Chondrocyte (in vitro differentiated cells): ENCODE measurements at places on chromosomes 6 and 20. TPM values are rescaled to one million over a fixed set of nuclear protein-coding genes. Genes with fewer than 3 reads are reported as not detected.
A peak's percentile ranks its signal among the peaks of the same experiment; 100 is the strongest.

Gene NR2E1
- total RNA-seq, result not detected in 3 replicates

Gene ALDH8A1
- total RNA-seq, result 0.18 to 0.40 TPM (median 0.39 TPM) in 3 replicates

GRCh38 chr6:26594131-26594498, 2.6 kb upstream of the ABT1 start:
- DNase-seq, result no peak
- no peak overlapping the region for H3K27ac ChIP-seq
- H3K4me1 ChIP-seq, result peaks cover 20% of the 10 kb centered on the region
- no peak overlapping the region for H3K4me3 ChIP-seq
- peaks cover 6% of the 10 kb centered on the region for H3K36me3 ChIP-seq
- H3K27me3 ChIP-seq, result peaks cover 39% of the 10 kb centered on the region

DNA sequence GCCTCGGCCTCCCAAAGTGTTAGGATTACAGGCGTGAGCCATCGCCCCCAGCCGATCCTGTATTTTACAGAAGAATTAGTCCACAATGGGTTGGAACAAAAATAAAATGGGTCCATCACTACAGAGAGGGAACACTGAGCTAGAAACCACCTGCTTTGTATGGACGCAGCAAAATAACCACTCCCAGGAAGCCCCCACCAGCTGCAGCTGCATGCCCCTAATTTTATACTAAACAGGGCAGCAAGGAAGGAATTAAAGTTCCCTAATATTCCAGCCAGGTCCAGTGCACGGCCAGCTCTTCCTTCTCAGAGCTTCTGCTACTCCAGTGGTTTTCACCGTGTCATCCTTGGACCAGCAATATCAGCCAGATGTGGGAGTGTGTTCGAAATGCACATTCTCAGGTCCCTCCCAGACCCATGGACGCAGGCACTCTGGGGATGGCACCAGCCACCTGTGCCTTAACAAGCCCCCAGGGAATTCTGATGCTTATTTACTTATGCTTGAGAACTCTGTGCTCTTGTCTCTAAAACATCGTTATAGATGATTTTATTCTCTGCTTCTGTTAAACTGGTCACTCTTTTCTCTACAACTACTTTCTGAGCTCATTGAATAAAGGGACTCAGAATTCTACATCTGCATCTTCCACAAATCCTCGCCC, 189.5 kb upstream of the SLC24A3 start:
- H3K36me3 ChIP-seq, result no peaks in the 10 kb centered on the region
- no peak overlapping the region for H3K4me3 ChIP-seq
- H3K4me1 ChIP-seq, result peaks cover 8% of the 10 kb centered on the region
- no peaks in the 10 kb centered on the region for H3K27me3 ChIP-seq
- DNase-seq, result no peak
- H3K27ac ChIP-seq, result no peak overlapping the region

DNA sequence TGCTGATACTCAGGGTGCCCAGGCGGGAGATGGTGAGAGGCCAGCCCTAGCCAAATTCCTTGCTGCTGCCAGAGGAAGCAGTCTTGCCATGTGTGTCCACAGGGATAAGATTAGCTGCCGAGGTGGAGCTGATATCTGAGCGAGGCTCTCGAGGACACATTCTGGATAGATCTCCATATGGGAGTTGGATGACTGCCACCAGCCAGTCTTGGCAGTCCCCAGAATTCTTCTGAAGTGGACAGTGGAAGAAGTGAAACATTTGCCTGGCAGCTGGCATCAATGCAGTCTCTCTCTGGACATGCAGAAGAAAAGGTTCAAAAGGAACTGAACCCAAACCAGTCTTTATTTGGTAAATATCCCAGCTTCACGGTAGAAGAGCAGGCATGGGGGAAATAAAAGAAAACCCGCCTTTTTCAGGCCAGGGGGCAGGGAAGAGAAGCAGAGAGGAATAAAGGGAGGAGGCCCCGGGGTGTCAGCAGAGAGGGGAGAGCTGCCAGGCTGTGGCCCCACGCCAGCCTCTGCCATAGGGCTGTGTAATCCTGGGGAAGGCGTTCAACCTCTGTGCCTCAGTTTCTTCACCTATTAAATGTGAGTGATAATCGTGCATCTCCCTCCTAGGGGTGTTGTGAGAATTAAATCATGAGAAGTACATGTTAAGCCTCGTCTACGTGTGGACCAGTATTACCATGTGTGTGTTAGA, 3.7 kb upstream of the FUCA2 start:
- H3K4me3 ChIP-seq, result no peak overlapping the region
- H3K36me3 ChIP-seq, result no peaks in the 10 kb centered on the region
- H3K4me1 ChIP-seq, result peaks cover 22% of the 10 kb centered on the region
- peaks cover 9% of the 10 kb centered on the region for H3K27me3 ChIP-seq

GRCh38 chr6:81727876-81728517, 24.5 kb downstream of the TENT5A start:
- no peak overlapping the region for H3K4me3 ChIP-seq
- H3K27ac ChIP-seq, result no peak overlapping the region
- peaks cover 2% of the 10 kb centered on the region for H3K36me3 ChIP-seq
- H3K4me1 ChIP-seq, result peaks cover 5% of the 10 kb centered on the region

DNA sequence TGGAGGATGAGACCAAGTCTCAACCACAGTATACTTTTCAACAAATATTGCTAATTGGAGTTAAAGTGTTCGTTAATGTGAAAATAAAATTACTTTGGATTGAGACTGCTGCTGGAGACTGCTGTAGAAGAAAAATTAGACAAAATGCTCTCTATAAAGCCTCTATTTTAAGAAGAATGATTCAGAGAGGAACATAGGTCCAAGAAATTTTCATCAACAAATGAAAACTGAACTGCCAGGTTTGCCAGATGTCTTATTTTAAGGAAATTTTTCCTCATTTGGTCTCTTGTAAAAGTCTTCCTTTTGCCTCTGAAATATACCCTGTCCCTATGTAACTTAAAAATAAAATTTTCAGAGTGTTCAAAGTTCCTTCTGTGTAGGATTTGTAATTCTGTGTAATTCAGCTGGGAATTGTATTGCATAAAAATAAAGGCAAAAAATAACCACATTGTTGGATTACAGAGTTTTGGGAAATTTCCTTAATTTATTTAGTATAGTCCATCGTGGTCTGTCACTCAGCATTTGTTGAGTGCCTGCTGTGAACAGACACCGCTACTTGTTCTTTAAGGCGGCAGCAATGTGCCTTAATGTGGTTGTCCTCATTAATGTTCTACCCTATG, 27.4 kb downstream of the ANKS1A start:
- peaks cover 39% of the 10 kb centered on the region for H3K4me1 ChIP-seq
- H3K4me3 ChIP-seq, result no peak overlapping the region
- no peaks in the 10 kb centered on the region for H3K36me3 ChIP-seq
- peak overlapping the region; percentile 51 for H3K27ac ChIP-seq
- H3K27me3 ChIP-seq, result no peaks in the 10 kb centered on the region
- no peak for DNase-seq

GRCh38 chr6:16033214-16033613, 95.7 kb upstream of the MYLIP start:
- no peaks in the 10 kb centered on the region for H3K27me3 ChIP-seq
- no peaks in the 10 kb centered on the region for H3K4me1 ChIP-seq
- DNase-seq, result no peak

- H3K27ac ChIP-seq, result no peak overlapping the region
- H3K27me3 ChIP-seq, result no peaks in the 10 kb centered on the region
- no peak for DNase-seq
- no peak overlapping the region for H3K4me3 ChIP-seq
- no peaks in the 10 kb centered on the region for H3K36me3 ChIP-seq
- no peaks in the 10 kb centered on the region for H3K4me1 ChIP-seq
Measured at GRCh38 chr6:162234631-162235030, 492.9 kb downstream of the PRKN start.

DNA sequence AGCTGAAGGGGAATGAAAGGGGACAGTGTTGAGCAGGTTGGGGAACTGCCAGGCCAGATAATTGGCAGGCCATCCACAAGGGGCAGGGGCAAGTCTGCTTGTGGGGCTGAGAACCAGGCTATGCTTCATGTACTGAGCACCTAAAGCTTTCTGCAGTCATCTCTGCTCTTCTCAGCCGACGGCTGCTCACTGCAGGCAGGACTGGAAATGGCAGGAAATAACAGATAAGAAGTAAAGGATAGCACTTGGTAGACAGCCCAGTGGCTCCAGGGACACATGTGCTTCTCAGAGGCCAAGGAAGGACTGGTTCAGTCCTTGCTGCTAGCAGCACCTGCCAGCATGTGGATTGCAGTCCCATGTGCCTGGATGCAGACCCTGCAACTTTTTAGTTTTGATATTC, 89.8 kb downstream of the CD164 start:
- H3K27ac ChIP-seq, result no peak overlapping the region
- no peak overlapping the region for H3K4me3 ChIP-seq
- peaks cover 2% of the 10 kb centered on the region for H3K36me3 ChIP-seq
- peaks cover 3% of the 10 kb centered on the region for H3K4me1 ChIP-seq
